Uterus (tissue), 4 donors: ENCODE measurements at places on chromosomes 4 and X. TPM values are rescaled to one million over a fixed set of nuclear protein-coding genes. Genes with fewer than 3 reads are reported as not detected.

Gene NWD2
- 0.14 TPM for total RNA-seq

- no peaks in the 10 kb centered on the region for H3K4me1 ChIP-seq
- no peak overlapping the region for H3K4me3 ChIP-seq
- DNase-seq, result no peak
- H3K27me3 ChIP-seq, result no peaks in the 10 kb centered on the region
These were observed 25.4 kb downstream of the NSD2 start for GRCh38 chr4:1896658-1896991.

DNA sequence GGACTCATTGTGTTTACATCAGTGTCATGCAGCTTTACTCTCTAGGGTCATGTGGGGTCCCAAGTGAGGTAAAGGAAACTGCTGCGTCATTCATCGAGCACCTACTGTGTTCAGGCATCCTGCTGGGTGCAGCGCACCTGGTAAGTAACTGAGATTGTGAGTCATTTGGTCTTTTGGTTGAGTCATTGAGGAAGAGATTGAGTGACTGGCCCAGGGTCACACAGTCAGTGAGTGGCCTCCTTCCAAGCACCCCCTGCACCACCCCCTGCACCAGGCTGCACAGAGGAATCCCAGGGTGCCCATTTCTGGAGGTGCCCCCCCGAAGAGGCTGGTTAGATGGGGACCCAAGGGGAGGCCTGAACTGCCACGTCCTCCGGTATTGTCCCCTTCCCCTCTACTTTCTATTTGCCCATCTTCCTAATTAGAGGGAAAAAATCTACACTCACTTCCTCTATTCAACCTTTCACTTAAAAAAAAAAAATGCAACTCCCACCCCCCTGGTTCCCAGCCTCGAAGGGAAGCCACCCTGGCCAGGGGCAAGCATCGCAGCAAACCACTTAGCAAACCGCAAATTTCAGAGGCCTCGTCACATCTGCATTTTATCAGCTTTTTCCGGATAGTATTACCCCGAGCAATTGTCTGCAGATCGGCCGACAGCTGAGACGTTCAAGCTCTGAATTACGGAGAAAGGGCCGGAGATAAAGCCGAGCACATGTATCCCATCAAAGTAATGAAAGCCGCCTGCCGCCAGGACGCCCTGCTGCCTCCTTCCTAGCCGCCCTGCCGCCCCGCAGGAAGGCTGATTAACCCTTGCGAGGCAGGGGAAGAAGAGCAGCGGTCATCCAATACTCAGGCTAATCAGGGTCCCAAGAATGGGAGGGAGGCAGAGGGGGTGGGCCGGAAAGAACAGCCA lies 96.3 kb upstream of the MSX1 start:
- DNase-seq, result peak; percentile 25
- H3K4me3 ChIP-seq, result no peak overlapping the region
- H3K27ac ChIP-seq, result peak overlapping the region; percentile 33
- no peaks in the 10 kb centered on the region for H3K4me1 ChIP-seq

- H3K36me3 ChIP-seq, result no peaks in the 10 kb centered on the region
- H3K4me1 ChIP-seq, result no peaks in the 10 kb centered on the region
- no peak overlapping the region for H3K27ac ChIP-seq
- H3K27me3 ChIP-seq, result no peaks in the 10 kb centered on the region
These were observed 154.5 kb downstream of the MSN start for GRCh38 chrX:65821721-65822496.

Gene SLC34A2
- 4.1 TPM for total RNA-seq

Gene CXCL13
- not detected for total RNA-seq

Gene XIAP
- 4.9 TPM for total RNA-seq

Gene ABLIM2
- 0.88 TPM for total RNA-seq

- H3K27me3 ChIP-seq, result no peaks in the 10 kb centered on the region
- H3K4me3 ChIP-seq, result no peak overlapping the region
- no peaks in the 10 kb centered on the region for H3K36me3 ChIP-seq
- H3K27ac ChIP-seq, result no peak overlapping the region
These were observed 25.6 kb upstream of the SPP1 start for GRCh38 chr4:87949961-87950360.

DNA sequence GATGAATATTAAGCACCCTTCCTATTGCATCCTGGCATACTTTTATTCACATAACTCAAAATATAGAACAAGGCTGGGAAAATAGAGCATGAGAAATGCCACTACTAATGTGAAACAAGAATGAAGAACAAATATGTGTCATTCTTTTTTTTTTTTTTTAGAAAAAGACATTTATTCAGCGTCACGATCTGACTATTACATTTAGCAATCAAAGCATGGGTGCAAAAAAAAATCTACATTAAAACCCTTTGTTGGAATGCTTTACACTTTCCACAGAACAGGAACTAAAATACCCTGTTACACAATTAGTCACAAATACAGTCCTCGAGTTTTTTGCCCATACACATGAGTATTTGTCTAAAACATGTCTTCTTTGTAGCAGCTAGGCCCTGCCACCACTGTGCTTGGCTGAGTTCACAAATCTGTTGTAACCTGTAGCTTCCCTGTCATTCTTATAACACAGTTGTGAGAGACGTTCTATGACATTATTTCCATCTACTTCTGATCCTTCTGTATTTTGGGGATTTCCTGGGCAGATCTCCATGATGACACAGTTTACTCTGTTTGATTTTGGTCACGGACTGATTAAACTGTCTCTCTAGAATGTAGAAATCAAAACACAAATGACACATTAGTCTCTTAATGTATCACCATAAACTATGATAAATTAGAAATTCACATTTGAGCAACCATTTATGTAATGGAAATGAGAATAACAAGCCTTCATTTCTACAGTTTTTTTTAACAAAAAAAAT lies 9.4 kb upstream of the TET2 start:
- H3K4me3 ChIP-seq, result no peak overlapping the region
- H3K27me3 ChIP-seq, result no peaks in the 10 kb centered on the region
- no peaks in the 10 kb centered on the region for H3K4me1 ChIP-seq
- no peak for DNase-seq

Gene PLCXD1
- total RNA-seq, result 2.8 TPM

Gene TSPAN6
- total RNA-seq, result 22.3 TPM

Gene UGT2A3
- not detected for total RNA-seq

DNA sequence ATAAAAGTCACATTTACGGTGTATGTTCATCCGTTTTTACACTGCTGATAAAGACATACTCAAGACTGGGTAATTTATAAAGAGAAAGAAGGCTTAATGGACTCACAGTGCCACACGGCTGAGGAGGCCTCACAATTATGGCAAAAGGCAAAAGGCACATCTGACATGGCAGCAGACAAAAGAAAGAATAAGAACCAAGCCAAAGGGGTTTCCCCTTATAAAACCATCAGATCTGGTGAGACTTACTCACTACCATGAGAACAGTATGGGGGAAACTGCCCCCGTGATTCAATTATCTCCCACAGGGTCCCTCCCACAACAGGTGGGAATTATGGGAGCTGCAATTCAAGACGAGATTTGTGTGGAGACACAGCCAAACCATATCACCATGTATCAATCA lies 7.3 kb upstream of the GUCY1B1 start:
- no peaks in the 10 kb centered on the region for H3K27me3 ChIP-seq
- no peaks in the 10 kb centered on the region for H3K36me3 ChIP-seq
- no peak overlapping the region for H3K4me3 ChIP-seq
- DNase-seq, result no peak
- H3K4me1 ChIP-seq, result no peaks in the 10 kb centered on the region

- H3K4me1 ChIP-seq, result no peaks in the 10 kb centered on the region
- H3K27me3 ChIP-seq, result no peaks in the 10 kb centered on the region
- DNase-seq, result no peak
These were observed 63.6 kb downstream of the ASB9 start for GRCh38 chrX:15206306-15206705.

Gene SH2D1A
- 0.43 TPM for total RNA-seq

DNA sequence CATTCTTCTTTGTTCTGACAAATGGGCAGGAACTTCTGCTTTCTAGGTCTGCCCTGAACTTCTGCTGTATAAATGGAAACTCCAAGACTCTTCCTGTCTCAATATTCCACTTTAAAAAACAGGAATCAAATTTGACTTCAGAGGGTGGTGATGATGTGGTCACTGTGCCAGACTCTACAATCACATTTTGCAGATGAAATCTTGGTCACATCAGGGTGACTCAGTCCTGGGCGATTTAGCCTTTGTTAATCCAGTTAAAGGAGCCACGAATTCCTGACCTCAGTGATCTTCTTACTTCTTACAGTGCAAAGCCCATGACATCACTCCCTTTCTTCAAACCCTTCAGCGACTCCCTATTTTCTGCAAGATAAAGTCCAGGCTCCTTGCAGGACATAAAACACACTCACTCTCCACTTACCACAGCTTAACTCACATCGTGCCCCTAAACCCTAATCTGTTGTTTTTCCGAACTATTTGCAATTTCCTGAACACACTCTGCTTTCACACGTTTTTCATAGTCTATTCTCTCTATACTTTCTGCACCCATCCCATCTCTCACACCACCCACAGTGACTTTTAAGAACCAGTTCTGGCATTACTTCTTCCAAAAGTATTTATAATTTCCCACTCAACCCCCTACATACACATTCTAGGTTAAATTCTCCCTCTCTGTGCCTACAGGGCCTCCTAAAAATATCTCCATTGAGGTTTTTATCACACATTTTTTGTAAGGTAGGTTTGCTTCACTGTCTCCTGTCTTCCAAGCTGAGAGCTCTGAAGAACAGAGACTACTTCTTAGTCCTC lies 11.1 kb downstream of the GASK1B start:
- no peaks in the 10 kb centered on the region for H3K27me3 ChIP-seq
- peaks cover 11% of the 10 kb centered on the region for H3K4me1 ChIP-seq
- no peaks in the 10 kb centered on the region for H3K36me3 ChIP-seq
- H3K4me3 ChIP-seq, result peak overlapping the region; percentile 10
- DNase-seq, result peak; percentile 33
- H3K27ac ChIP-seq, result peak overlapping the region; percentile 90

- no peaks in the 10 kb centered on the region for H3K27me3 ChIP-seq
- no peak overlapping the region for H3K27ac ChIP-seq
- H3K36me3 ChIP-seq, result no peaks in the 10 kb centered on the region
- H3K4me3 ChIP-seq, result no peak overlapping the region
- H3K4me1 ChIP-seq, result no peaks in the 10 kb centered on the region
These were observed 14.0 kb upstream of the ADH5 start for GRCh38 chr4:99102634-99103033.

GRCh38 chrX:106286053-106286650 lies 118.0 kb downstream of the PWWP3B start:
- H3K4me3 ChIP-seq, result no peak overlapping the region
- no peak for DNase-seq
- no peak overlapping the region for H3K27ac ChIP-seq

DNA sequence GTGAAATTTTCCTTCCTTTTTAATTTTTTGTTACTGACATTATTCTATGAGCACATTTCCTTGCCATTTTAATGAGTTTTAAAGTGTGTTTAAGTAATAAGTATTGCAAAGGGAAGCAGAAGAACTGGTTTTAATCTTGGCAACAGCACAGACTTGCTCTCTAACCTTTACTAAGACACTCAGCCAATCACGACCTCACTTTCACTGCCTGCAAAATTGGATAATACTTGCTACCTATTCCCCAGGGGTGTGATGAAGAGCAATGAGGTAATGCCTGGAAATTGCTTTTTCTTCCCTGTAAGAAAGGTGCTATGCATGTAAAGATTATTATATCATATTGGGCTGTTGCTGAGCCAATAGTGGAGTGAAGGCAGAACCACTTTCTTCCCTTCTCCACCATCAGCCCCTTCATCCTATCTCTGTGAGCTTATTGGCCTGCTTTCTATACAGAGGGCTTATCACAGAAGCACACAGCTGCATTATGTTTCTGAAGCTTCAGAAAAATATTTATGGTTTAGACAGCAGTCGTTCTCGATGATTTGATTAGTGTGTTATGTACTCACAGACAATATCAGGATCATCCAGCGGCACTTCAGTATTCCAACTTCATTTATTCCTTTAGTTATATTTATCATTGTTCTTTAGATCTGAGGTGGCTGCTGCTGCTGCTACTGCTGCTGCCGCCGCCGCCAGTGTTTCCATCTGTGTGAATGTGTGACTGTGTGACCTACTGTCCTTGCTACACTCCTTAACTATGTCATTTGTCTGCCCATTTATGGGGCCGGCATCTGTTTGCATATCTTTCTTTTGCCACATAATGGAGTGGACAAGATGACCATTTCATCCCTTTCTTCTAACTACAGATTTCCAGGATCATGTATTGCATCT lies 255.1 kb downstream of the C4orf33 start:
- H3K4me1 ChIP-seq, result no peaks in the 10 kb centered on the region
- H3K4me3 ChIP-seq, result no peak overlapping the region
- H3K27me3 ChIP-seq, result no peaks in the 10 kb centered on the region
- H3K27ac ChIP-seq, result no peak overlapping the region
- H3K36me3 ChIP-seq, result no peaks in the 10 kb centered on the region

Gene PAGE4
- 1.5 TPM for total RNA-seq

DNA sequence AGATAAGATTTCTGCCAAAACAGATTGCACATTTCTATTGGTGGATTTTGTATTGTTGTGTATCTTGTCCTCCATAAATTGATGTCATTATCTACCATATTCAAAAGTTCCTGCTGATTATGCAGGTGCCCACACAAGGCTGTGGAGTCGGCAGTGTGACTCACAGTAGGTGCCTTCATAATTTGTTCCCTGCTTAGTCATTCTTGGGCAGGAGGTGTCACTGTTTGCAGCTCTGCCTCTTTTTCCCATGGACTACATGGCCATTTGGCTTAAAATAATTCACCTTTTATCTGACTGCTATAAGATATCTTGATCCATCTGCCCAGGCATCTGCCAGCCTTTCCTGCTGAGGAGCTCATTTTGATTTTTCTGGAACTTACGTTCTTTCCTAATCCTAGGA lies 33.6 kb upstream of the ENPEP start:
- H3K4me3 ChIP-seq, result no peak overlapping the region
- H3K36me3 ChIP-seq, result no peaks in the 10 kb centered on the region
- no peak overlapping the region for H3K27ac ChIP-seq
- no peak for DNase-seq
- H3K4me1 ChIP-seq, result no peaks in the 10 kb centered on the region

- H3K36me3 ChIP-seq, result no peaks in the 10 kb centered on the region
- no peak overlapping the region for H3K4me3 ChIP-seq
- no peaks in the 10 kb centered on the region for H3K27me3 ChIP-seq
- no peak for DNase-seq
These were observed 34.7 kb downstream of the FGF2 start for GRCh38 chr4:122861172-122861943.
